Activated CD4-positive, alpha-beta T cell treated with anti-CD3 and anti-CD28 coated beads, Interleukin-2, amount 10 ng/mL, durations not matched to agents 24 days and 14 days (primary cell): ENCODE measurements at places on chromosomes 2 and 18. TPM values are rescaled to one million over a fixed set of nuclear protein-coding genes. Genes with fewer than 3 reads are reported as not detected.
A peak's percentile ranks its signal among the peaks of the same experiment; 100 is the strongest.

PPM1B gene
- total RNA-seq = 38.9 and 42.0 TPM in 2 replicates

- no peak for DNase-seq
Measured at GRCh38 chr2:31674446-31674845, 93.7 kb upstream of the SRD5A2 start.

GRCh38 chr18:30142870-30143269 lies 899.7 kb downstream of the DSC3 start:
- DNase-seq = no peak

- no peak for DNase-seq
Measured at GRCh38 chr2:7937082-7937481, 744.8 kb upstream of the ID2 start.

- no peak for DNase-seq
Measured at GRCh38 chr2:163934131-163934530, 198.3 kb upstream of the FIGN start.

GRCh38 chr2:108621687-108622681 lies 87.7 kb downstream of the LIMS1 start:
- peak; percentile 75 for DNase-seq
